ENCODE measurements at places on chromosomes 11 and 22. TPM values are rescaled to one million over a fixed set of nuclear protein-coding genes. Genes with fewer than 3 reads are reported as not detected.

Gene LTO1
- total RNA-seq = 34.5 TPM

Gene EXPH5
- not detected for total RNA-seq

DNA sequence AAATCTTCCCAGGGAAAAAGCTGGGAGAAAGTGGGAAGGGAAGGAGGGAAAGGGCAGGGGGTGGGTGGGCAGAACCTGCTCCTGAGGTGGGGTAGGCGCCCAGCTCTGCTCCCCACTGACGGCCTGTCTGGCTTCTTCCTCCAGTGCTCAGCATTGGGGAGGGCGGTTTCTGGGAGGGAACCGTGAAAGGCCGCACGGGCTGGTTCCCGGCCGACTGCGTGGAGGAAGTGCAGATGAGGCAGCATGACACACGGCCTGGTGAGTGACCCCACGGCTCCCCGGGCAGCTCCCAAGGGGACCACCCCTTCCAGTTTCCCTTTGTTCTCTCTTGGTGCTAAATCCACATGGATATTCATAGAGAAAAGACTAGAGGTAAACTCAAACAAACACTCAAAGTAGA is 25.9 kb downstream of the SHANK3 start:
- no peak for DNase-seq

DNA sequence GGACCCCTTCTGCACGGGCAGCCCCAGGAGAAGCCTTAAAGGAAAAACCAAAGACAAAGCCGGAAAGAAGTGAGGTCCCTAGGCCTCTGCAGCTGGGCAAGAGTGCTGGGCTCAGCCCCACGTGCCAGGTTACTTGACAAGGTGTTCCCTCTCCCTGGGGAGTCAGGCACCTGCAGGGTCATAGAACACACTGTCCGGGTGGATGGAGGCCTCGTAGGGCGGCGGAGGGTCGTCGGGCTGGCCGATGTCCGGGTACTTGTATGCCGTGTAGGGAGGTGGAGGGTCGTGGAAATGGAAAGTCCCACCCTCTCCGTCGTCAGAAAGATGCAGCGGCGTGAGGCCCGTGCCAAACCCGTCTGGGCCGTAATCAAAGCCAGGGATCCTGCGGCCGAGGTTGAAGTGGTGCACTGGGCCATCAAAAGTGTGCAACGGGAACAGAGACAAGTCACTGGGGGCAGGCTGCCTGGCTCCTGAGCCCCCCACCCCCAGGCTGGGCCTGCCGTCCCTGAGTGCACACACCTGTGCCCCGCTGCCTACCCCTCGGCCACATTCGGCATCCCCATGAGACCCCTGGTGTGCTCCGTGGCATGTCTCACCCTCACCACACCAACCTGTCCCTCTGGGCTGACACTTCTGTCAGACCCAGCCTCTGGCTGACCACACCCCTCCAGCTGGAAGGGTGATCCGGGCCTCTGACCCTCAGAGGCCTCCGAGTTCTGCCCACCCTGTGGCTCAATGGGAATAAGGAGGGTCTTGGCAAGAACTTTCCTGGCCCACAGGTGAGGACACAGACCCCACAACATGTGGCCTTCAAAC is 81.1 kb downstream of the DGCR2 start:
- no peak for DNase-seq

GRCh38 chr11:10544491-10545465 is 3.8 kb upstream of the RNF141 start:
- DNase-seq = peak; percentile 11

GRCh38 chr11:73258104-73259035 is 13.8 kb upstream of the P2RY6 start:
- no peak for DNase-seq

All from OCI-LY7 (cell line).